Activated CD8-positive, alpha-beta T cell treated with anti-CD3 and anti-CD28 coated beads, Interleukin-2, amount 10 ng/mL, durations not matched to agents 7 days and 5 days (primary cell): ENCODE measurements at places on chromosomes 4 and X. TPM values are rescaled to one million over a fixed set of nuclear protein-coding genes. Genes with fewer than 3 reads are reported as not detected.

Gene GPR173
- total RNA-seq = not detected

Gene UGT8
- total RNA-seq = not detected

Gene CMC4
- 5.6 TPM for total RNA-seq

Gene CITED1
- total RNA-seq = not detected

Gene PLA2G12A
- total RNA-seq = 20.4 TPM

Gene XAGE3
- total RNA-seq = not detected

Gene ERAS
- not detected for total RNA-seq

Gene TCEAL7
- not detected for total RNA-seq
